CD4-positive, alpha-beta T cell (primary cell): ENCODE measurements at places on chromosomes 2 and 18.

GRCh38 chr2:203835892-203836800 lies 31.4 kb upstream of the CTLA4 start:
- no peak for DNase-seq

DNA sequence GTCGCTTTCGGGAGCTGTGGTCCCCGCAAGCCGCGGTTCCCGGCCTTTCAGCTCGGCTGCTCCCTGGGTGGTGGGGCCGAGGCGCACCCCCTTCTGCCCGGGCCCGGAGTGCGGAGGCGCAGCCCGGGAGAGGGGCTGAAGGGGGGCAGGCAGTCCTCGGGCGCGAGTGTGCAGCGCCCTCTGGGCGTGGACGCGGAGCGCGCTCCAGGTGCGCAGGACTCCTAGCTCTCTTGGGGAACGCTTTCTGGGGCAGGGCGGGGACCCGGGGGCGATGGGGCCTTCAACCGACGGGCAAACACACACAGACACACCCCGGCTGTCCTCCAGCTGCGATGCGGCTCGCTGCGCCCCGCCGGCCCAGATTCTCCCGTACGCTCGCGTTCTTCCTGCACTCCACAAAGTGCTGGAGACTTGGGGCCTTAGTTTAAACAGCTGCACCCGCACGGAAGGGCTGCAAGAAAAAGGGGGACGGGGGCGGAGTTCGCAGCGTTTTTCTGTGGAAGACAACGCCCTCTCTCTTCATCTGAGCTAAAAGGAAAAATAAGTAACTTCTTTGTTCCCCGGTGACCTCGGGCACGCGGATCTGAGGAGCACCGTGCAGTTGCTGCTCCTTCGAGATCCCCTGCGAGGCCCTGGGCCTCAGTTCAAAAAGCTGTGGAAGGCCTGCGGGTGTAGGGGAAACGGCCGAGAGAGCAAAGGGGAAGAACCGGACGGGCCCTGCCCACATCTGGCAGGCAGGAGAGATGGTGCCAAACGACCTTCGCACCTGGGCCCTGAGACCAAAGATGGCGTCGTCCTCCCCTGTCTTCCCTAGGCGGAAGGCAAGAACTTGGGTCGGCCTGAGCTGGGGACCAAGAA lies 593 bp upstream of the SDC1 start:
- DNase-seq: no peak

GRCh38 chr2:176115883-176116813 lies at the start of gene HOXD10:
Gene HOXD10 (plus strand): TSS chr2:176116778. CDS start chr2:176116834, 56 bp downstream.
- DNase-seq: no peak

DNA sequence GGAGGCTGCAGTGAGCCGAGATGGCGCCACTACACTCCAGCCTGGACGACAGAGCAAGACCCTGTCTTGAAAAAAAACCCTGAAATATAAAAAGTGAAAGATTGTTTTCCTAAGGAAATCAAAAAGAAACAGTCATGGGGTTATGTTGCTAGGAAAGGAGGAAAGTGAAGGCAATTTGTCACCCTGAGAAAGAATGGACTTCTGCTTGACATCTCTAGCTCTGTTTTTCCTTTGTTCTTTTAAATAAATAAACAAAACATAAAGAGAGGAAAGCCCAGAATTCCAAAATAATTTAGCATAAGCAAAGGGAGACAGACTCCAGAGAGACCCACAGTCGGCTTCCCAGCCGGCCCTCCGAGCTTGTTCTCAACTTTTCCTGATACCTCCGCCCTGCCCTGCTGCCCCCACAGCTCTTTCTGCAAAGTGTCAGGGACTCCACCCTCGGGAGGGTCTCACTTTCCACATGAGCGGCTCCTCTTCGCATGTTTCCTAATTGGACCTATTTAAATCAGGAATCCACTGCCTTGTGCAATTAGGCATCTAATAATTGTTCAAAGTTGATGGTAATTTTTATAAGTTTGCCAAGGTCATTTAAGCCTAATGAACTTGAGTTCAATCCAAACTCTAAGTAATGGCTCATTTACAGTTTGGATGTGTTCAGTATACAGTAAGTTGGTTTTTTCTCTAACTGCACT lies 49.8 kb upstream of the COPS8 start:
- DNase-seq: no peak
